CD4-positive, alpha-beta T cell treated with Interleukin-10 for 1 hour (primary cell): ENCODE measurements at places on chromosomes 11 and 22.

DNA sequence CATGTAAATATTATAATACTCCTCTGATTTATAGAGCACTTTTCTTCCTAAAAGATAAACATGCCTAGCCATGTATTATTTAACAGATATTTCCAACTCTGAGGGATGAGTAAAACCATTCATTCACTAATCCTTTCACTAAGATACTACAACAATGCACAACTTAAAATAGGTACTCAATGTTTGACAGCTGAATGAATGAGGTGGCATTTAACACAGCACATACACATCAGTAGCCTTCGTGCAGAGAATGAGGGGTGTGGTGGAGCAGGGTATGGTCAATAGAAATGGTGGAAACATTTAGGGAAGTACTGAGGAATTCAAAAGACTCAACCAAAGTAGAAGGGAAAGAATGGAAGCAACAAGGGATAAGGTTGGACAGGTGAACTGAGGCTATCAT, 46.7 kb upstream of the MTNR1B start:
- DNase-seq = no peak

GRCh38 chr22:28822930-28823551, 22.7 kb upstream of the XBP1 start:
- peak; percentile 41 for DNase-seq

GRCh38 chr11:59872076-59872475, 5.8 kb upstream of the TCN1 start:
- DNase-seq = no peak

- DNase-seq = no peak
Observed at GRCh38 chr22:37943136-37943824, 10.1 kb downstream of the C22orf23 start.

- no peak for DNase-seq
Observed at GRCh38 chr11:93063086-93063485, 93.6 kb downstream of the MTNR1B start.

DNA sequence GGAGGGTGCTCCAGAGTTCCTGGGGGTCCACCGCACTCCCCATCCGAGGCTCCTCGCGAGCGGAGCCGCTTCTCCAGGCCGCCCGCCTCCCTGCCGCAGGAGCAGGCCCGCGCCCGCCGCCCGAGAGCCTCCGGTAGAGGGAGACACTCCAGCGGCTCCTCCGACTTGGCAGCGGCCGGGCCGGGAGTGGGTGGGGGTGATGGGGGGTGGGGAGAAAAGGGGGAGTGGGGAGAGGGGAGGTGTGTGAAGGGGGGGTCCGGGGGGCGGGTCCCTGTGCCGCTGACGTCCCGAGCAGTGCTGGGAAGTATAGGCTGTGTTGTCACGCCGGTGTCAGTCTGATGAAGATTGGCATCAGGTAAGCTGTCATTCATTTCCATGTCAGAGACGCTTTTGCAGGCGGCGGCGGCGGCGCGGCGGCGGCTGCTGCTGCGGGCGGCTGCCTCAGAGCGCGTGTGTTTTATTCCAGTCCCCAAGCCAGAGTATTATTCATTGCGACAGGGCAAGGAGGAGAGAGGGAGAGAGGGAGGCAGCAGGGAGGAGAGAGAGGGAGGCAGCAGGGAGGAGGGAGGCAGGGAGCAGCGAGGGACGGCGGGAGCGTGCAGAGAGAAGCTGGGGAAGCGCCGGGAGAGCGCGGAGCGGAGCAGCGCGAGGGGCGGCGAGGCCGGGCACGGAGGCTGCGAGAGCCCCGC, at the start of gene PKNOX2:
Gene PKNOX2 (plus strand): TSS at position 330 of the 689 bp plus-strand sequence. CDS start 186,555 bp downstream, outside the sequence.
- peak; percentile 53 for DNase-seq

- DNase-seq = no peak
Observed at GRCh38 chr22:26993886-26994285, 336.5 kb downstream of the MIAT start.

DNA sequence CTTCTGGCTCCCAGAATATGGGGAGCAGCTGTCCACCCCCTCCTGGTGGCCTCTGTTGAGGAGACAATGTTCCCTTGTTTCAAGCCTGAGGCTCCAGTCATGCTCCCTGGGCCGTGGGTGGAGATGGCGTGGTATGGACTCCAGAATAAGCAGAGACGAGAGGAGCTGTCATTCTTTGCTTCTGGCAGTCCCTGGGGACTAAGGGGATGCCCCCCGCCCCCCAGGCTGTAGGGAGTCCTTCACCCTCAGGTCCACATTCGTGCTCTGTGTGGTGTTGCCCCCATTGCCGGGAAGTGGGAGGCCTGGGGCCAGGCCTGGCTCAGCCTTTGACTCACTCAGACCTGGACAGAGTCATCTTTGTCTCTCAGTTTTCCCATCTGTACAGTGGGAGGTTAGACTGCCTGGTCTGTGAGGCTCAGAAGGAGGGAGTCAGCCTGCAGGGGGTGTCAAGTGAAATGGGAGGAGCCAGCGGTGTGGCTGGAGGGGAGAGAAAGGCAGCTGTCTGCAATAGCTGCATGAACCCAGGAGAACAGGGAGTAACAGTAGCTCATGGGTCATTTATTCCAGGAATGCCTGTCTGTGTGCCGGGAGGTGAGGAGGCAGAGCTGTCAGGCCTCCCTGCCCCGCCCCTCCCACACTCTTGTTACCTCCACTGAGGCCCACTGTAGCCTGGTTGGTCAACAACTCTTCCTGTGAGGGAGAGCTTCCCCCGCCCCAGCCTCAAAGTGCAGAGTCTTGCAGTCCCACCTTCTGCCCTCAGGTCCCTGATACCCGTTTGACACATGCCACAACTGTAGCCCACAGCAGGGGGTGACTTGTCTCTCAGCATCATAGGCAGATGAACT, 6.3 kb downstream of the ARHGEF17 start:
- DNase-seq = no peak

GRCh38 chr11:47107744-47108143, 68.9 kb downstream of the ARFGAP2 start:
- DNase-seq = no peak

- DNase-seq = no peak
Observed at GRCh38 chr11:119885861-119886567, 157.0 kb upstream of the NECTIN1 start.

DNA sequence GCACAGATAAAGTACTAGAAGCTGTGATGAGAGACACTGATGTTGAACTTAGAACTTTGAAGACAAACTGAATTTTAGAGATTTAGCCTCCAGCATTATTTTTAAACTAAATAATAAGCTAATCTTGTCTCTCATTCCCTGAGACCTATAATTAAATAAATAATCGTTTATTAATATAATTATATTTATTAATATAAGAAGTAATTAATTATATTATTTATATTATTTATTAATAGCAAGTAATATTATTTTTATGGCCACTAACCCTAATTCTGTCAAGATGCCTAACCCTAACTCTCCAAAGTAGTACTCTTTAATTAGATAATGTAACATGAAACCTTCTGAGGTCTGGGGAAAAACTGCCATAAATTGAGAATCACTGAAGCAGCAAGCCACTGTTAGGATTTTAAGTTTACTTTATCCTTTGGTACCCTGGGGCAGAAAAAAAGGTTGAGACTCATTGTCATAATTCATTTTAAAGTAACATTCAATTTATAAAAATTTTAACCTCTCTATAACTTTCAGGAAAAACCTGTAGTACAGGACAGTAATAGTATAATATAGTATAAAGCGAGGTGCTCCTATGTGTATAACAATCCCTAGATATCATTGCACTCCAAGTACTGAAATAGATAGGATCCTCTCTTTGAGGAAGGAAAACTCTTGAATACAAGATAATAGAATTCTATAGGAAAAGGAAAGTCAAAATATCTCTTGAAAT, 85.4 kb downstream of the TTC28 start:
- no peak for DNase-seq

- no peak for DNase-seq
Observed at GRCh38 chr11:44468345-44468988, 97.0 kb upstream of the CD82 start.

DNA sequence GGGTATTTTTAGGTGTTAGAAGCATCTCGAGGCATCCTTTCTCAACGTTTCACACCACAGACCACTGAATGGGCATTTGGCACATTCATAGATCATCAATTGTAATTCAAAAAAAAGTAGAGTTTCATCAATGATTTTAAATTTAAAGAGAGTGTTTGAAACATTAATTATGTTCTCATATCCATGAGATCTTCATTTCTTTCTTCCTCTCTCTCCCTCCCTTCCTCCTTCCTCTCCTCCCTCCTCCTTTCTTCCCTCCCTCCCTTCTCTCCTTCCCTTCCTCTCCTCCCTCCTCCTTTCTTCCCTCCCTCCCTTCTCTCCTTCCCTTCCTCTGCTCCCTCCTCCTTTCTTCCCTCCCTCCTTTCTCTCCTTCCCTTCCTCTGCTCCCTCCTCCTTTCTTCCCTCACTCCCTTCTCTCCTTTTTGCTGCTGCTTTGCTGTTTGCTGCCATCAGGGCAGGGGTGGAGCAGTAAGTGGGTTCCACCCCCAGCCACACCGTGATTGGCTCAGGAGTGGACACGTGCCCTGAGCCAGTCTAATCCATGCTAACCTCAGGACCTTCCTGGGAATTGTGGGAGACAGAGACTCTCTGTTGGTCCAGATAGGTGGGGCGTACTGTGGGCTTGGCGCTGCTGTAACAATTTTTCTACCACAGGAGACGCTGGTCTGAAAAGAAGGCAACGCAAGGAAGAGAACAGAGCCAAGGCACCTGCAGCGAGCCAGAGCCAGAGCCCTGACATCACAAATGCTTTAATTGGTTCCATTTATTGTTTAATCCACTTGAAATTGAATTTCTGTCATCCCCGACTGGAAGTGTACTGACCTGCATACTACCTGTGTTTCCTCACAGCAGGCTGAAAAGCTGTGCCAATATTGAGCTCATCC, 33.7 kb upstream of the APOBEC3A start:
- no peak for DNase-seq

- no peak for DNase-seq
Observed at GRCh38 chr11:33933602-33934001, 41.7 kb upstream of the LMO2 start.

GRCh38 chr11:126403658-126404057, 48.2 kb downstream of the ST3GAL4 start:
- DNase-seq = no peak

DNA sequence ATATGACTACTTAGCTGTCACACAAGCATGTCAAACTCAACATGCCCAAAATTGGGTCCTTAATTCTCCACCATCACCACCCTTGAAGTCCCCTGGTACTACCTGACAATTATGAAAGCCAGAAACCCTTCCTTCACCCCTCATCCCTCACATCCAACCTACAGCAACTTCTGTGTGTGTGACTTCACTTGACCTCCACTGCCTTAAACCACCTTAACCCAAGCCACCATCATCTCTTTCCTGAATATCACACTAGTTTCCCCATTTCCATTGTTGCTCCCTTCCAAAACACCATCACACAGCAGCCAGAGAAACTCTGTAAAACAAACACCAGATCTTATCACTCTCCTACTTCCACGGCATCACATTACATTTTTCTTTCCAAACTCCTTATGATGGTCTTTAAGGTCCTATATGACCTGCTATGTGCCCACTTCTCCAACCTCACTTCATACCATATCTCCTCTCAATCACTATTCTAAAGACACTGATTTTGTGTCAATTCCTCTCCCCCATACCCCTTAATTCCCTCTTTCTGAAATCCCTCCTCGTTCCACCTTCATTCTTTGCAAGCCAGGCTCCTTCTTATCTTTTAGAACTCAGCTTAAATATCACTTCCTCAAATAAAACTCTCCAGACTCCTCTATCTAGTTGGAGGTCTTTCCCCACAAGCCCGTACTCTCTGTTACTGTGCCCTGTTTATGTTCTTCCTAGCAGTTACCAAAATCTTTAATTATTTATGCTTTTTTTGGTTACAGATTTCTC, 124.9 kb downstream of the RBFOX2 start:
- DNase-seq = no peak

DNA sequence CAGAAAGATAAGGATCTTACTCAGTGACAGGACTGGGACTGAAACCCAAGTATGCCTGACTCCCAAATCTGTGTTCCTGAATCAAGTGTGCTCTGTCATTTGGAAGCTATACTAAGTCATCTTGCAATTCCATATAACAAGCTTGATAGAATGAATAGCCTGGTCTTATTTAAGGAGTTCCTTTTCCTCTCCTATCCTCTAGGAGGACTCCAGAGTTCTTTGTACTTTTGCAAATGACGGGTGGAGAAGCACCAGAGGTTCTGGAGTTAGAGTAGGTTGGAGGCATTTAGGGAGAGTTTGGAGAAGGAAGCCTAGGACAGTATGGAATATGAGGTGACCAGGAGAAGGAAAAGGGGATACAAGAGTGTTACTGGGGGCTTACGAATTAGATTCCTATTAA, 92.9 kb upstream of the RCN1 start:
- no peak for DNase-seq

- no peak for DNase-seq
Observed at GRCh38 chr11:23990346-23991164, 506.3 kb upstream of the LUZP2 start.

- DNase-seq = no peak
Observed at GRCh38 chr11:27626938-27627586, 73.2 kb downstream of the BDNF start.

GRCh38 chr22:36183446-36183845, 18.2 kb downstream of the APOL4 start:
- DNase-seq = no peak

- no peak for DNase-seq
Observed at GRCh38 chr11:133219543-133219942, 312.8 kb downstream of the OPCML start.

DNA sequence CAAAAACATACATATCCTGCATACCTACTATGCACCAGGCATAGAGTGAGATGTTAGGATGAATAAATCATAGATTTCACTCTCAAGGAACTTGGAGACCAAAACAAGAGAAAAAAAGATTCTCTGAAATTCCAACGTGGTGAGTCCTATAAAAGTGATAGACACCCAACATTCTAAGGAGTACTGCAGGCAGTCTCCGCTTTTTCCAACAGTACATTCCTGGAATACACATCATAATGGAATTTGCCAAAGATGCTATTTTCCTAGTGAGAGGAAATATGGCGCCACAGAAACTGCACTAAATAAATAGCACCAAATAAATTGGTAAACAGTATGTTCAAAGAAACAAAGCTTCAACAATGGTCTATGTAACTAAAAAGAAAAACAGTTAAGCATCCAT, 6.0 kb downstream of the TMEM123 start:
- DNase-seq = no peak

DNA sequence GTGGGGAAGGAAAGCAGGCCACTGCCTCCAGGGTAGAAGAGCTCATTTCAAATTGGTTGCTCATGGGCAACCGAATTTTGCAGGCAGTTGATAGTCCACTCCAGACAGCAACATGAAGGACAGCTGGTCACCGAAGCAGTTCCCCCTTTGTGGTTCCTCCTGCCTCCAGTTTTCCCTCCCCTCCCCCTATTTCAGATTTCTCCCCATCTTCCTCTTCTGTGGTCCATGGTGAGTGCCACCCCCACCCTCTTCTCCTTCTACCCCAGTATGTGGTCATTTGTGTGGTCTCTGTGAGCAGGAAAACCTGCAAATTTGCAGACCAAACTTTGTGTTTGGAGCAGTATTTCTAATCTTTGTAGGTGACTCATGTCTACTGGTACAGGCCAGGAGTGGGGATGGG, 38.2 kb upstream of the PAK1 start:
- no peak for DNase-seq
